ENCODE measurements at places on chromosomes 5 and 9.

DNA sequence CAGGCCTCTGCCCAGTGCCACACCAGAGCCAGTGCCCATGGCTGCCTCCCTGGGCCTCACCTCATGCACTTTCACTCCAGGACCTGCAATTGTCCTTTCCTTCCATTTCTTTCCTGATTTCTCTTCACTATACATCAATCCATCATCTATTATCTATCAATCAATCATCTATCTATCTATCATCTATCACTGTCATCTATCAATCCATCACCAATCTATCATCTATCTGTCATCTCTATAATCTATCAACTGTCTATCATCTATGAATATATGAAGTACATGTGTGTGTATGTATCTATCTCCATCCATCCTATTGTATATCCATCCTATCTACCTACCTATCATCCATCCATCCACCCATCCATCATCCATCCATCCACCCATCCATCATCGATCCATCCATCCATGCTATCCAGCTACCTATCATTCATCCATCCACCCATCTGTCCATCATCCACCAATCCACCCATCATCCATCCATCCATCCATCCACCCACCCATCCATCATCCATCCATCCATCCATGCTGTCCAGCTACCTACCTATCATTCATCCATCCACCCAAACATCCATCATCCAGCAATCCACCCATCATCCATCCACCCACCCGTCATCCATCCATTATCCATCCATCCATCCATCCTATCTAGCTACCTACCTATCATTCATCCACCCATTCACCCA is 26.9 kb downstream of the SLC6A3 start:
- DNase-seq, result no peak

DNA sequence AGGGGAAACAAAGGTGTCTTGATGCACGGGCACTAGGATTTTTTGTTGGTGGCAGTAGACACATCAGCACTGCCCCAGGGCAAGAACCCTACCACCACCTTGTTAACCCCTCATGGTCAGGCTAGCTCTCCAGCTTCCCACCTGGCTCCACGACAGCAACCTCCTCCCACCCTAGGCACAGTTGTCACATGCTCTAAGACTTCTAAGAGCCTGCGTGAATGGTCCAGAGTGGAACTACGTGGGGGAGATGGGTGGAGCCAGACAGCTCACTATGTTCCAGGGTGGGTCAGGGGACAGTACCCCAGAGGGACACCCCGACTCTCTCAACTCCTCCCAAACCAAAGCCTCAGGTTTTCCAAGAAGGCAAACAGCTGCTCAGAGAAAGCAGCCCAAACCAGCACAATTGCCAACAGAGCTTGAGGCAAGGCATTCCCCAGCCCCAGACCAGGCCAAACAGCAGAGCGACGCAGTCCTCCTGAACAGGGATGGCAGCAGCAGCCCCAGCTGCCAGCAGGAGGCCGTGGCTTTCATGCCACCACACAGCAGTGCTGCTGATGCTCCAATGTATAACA is 78.0 kb downstream of the NRG2 start:
- DNase-seq, result no peak

- DNase-seq, result no peak
Measured at GRCh38 chr9:89452561-89452960, 45.4 kb downstream of the SEMA4D start.

DNA sequence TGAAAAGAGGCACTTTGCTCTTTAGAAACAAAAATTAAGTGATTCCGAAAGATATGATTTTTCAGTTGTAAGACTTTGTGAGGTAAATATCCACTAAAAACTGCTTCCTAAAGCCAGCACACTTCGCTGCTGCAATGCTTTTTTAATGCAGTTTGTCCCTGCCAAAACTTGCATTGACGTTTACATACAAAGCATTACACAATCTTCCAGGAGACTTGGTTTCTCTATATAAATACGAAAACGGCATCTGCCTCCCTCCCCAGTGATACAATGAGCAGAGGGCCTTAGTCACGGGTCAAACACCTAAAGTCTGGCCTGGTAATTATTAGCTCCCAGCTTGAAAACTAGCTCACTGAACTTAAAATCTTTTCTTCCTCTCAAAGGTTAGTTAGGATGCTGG is 170.7 kb downstream of the TSSK1B start:
- no peak for DNase-seq

DNA sequence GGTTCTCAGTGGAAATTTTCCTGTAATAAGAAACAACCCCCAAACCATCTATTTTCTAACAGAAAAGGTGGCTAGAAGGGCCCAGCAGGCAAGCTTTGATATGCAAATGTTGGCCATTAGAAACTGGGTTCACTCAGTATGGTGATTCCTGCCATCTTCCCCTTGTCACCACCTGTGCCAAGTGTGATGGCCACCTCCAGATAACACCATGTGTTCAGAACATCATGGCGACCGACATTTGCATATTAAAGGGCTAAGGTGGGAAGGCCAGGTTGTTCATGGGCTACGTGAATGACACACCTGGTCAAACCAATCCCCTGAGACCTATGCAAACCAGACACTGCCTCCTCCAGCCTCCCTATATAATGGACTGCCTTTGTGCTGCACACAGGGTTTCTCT is 20.4 kb downstream of the FOXE1 start:
- no peak for DNase-seq

DNA sequence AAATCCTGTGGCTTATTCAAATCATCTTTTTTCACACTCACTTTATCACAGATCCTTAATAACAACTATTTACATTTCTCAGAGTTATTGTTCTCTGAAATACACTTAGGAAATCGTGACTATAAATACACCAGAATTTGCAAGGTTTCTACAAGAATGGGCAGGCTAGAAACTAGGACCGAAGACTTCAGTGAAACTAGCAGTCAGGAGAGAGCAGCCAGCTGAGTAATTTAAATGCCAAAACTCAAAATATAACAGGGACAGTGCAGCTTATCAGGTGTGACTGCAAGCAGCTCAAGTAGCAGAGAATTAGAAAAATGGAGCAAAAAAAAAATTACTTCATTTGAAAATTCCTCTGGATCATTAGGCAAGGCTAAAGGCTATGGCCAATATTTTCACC is 719.3 kb upstream of the ZNF608 start:
- no peak for DNase-seq

DNA sequence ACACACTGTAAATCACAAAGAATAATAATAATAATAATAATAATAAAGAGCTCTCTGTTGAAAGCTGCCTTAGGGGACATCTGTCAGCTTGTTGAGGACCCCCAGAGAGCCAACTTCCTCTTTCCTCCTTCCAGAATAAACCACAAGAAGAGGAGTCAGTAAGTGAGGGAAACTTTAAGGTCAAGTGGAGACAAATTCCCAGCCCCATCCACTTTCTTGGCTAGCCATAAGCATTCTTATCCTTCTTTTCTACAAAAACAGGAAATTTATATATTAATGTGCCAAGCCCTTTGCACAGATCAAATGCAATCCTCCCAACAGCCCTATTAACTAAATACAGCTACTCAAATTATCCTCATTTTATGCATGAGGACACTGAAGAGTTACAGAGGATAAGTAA is 9.4 kb upstream of the C5orf58 start:
- DNase-seq, result no peak

- DNase-seq, result no peak
Measured at GRCh38 chr5:1936901-1937300, 54.2 kb upstream of the IRX4 start.

DNA sequence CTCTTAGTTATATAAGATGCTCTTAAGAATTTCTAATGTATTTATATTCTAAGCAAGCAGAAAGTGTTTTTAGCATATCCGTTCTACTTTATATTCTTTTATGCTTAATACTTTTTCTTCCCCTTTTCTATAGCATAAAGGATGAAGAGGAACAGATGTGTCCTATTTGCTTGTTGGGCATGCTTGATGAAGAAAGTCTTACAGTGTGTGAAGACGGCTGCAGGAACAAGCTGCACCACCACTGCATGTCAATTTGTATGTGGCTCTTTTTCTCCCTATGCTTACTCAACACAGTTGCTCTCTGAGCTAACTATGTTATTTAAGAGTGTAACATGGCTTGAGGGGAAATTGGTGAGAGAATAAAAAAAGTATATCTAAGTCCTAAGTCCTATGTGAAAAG is 37.6 kb upstream of the SETD9 start:
- DNase-seq, result no peak

GRCh38 chr5:135029477-135030122 is 4.4 kb downstream of the PITX1 start:
- no peak for DNase-seq

DNA sequence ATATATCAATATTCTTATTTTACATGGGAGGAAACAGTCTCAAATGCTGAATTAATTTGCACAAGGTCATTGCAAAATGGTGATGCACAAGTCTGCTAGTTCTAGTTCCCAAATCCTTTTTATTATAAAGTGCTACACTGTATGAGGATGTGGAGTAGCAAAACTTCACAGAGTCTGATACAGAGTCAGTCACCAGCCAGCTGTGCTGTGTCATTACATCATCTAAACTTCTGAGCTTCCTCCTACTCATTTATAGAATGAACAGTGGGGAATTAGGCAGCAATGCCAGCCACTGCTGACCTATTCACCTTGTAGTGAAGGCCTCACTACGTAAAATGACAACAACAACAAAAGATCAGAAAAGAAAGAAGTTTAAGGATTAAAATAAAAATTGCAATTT is 357.8 kb downstream of the TMEM167A start:
- no peak for DNase-seq

DNA sequence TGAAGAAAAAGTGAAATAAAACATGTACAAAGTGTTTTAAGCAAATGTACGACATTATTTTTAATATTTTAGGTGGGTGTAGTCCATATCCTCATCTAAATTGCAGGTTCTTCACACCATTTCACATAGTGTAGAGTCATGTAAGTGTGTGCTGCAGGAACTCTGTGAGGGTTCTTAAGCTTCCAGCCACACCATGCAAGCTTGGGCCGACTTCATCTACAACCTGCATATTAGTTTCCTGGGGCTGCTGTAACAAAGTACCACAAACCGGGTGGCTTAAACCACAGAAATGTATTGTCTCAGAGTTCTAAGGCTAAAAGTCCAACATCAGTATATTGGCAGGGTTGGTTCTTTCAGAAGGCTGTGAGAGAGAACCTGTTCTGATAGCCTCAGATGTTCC is 10.2 kb downstream of the PAM start:
- no peak for DNase-seq

- no peak for DNase-seq
Measured at GRCh38 chr5:42628821-42629220, 127.8 kb upstream of the CCDC152 start.

- DNase-seq, result peak; percentile 96
Measured at GRCh38 chr9:37119907-37120842, at the start of gene ZCCHC7. Gene ZCCHC7, plus strand, starts transcription at chr9:37120574.

- peak; percentile 17 for DNase-seq
Measured at GRCh38 chr5:34915856-34916192, 313 bp downstream of the BRIX1 start.

- peak; percentile 13 for DNase-seq
Measured at GRCh38 chr9:104970271-104970987, 42.5 kb upstream of the ABCA1 start.

Data from lung microvascular endothelial cell (primary cell).